ENCODE measurements at places on chromosomes 5 and 9.

GRCh38 chr5:145587308-145587672 lies 247.9 kb downstream of the PRELID2 start:
- DNase-seq = no peak

DNA sequence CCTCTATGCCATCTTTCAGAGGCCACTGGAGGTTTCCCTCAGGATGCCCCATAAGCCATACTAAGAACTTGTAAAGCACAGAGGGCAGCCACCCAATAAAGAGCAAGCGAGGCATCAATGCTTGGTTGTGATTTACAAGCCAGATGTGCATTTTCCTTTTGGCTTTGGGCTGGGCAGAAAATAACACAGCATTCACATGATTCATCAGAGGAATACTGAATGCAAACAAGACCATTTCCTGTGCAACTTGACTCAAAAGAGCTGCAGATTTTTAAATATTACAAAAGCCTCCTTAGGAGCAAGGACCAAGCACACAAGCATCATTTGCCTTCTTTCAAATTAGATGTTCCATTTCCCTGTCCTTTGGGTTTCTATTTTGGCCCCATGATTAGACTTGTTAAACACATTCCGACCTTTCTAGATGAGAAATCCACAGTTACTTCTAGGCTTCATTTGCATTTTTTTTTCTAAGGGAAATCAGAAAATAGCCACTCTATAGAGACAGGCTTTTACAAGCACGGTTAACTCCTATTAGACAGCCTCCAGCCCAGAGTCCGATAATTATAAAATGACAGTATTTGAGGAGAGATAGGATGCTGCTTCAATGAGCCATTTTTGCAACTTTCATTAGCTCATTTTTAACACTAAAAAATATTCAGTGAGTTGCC lies 207.8 kb downstream of the SEMA5A start:
- DNase-seq = no peak

DNA sequence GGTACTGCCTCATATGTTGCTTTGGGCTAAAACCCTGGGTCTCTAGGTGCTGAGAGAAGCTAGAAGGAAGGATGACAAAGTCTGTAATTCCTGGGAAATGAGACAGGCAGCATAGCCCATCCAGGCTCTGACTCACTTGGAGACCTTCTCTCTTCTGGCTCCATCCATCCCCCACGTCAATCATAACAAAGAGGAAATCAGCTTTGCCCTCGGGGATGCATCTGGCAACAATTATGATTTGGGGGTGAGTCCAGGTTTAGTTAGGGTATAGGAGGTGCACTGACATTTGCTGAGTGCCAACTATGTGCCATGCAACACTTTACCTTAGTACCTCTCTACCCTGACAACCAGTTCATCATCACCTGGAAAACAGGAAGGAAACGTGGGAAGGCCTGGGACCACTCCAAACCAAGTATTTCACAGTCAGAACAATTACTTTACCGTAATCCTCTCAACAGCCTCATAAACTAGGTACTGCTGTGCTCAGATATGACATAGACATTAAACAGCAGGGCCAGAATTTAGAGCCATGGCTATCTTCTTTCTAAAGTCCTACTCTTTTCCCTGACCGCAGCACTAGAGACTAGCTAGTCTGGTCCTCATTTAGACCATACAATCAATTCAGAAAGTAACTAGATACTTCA lies 39.1 kb upstream of the GZMA start:
- DNase-seq = no peak

DNA sequence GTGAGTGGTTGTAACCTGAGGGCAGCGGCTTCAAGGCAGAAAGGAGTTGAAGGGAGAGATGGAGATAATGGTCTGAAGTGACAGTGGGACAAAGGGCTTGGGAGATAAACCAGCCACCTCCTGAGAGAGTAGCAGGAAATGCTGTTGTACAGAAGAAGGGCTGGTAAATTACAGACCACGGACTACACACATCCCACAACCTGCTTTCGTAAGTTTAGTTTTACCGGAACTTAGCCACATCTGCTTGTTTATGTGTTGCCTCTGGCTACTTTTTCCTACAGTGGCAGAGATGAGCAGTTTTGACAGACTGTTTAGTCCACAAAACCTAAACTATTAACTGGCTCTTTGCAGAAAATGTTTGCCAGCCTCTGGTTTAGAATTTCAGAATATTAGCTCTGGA lies 269.5 kb downstream of the ARHGEF28 start:
- no peak for DNase-seq

DNA sequence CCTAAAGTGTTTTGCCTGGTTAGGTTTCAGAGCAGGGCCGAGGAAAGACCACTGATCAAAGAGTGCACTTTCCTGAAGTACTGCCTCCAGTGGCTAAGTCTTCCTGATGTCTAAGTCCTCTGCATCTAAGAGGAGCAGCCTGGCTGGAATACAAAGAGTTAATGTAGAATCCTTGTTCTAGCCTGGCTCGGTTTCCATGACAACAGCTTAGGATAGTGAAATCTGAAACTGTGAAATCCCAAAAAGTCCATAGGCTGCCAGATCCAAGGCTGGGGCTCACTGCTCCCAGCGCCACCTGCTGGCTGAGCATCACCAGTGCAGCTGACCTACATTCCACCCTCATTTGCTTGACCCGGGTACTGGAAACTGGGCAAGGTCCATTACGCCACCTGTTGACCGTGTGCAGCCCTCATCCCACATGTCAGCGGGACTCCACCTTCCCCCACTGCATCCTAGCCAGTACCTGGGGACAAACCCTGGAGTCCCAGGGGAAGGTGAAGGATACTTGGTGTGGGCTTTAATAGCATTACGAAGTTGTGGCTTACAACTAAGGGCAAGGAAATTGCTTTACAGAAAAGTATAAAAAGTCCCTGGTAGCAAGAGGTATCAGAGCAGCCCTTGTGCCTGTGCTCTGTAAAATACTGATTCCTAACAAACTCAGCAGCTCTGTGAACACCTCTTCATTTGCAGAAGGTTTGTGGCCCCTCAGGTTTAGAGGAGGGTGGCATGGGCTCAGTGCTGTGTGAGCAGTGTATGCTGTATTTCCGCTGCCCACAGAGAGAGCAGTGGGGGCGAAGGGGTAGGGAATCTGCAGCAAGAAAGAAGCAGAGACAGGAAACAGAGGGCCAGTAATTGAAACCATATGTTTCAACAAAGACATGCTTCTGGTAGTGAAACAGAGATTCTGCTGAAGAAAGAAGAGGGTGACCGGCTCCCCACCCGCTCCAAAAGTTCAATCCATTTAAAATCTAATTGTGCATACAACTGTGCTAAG lies 36.0 kb downstream of the PCDHGC5 start:
- DNase-seq = peak; percentile 89

GRCh38 chr9:72476617-72477437 lies 44.6 kb upstream of the TMC1 start:
- peak; percentile 52 for DNase-seq

DNA sequence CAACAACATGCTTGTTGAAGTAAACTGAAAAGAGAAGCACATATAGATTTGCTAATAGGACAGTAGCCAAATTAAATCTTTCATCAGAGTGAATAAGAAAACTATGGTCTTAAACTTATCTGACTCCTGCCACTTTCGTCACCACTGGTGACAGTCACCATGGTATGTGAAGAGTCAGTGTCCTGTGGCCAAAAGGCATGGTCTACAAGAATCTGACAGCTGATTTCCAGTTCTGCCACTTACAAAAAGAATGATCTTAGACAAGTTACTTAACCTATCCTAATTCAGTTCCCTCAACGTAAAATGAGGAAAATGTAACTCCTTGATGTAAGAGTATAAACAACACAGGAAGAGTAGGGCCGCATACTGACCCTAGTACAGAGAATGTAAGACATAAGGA lies 102.0 kb downstream of the LPAR1 start:
- DNase-seq = no peak

- DNase-seq = no peak
Observed at GRCh38 chr9:36222449-36222848, 31.7 kb downstream of the CLTA start.

GRCh38 chr5:9405196-9405754 lies 140.6 kb downstream of the SEMA5A start:
- no peak for DNase-seq

DNA sequence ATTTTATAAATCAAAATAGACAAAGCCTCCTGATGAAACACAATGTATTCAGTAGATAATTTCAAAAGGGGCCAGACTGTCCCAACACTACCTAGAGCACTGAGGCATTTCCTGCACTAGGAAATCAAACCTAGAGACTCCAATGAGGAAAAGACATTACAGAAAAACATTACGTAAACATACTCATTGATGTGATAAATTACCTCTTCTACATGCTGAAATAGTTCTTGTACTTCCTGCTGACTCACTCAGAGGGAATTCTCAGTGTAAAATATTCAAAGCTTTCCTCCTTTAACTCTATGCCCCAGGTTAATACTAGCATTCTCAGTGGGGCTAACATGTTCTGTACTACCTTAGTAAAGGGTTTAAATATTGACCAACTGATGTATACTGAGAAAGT lies 178.0 kb downstream of the ESM1 start:
- no peak for DNase-seq

DNA sequence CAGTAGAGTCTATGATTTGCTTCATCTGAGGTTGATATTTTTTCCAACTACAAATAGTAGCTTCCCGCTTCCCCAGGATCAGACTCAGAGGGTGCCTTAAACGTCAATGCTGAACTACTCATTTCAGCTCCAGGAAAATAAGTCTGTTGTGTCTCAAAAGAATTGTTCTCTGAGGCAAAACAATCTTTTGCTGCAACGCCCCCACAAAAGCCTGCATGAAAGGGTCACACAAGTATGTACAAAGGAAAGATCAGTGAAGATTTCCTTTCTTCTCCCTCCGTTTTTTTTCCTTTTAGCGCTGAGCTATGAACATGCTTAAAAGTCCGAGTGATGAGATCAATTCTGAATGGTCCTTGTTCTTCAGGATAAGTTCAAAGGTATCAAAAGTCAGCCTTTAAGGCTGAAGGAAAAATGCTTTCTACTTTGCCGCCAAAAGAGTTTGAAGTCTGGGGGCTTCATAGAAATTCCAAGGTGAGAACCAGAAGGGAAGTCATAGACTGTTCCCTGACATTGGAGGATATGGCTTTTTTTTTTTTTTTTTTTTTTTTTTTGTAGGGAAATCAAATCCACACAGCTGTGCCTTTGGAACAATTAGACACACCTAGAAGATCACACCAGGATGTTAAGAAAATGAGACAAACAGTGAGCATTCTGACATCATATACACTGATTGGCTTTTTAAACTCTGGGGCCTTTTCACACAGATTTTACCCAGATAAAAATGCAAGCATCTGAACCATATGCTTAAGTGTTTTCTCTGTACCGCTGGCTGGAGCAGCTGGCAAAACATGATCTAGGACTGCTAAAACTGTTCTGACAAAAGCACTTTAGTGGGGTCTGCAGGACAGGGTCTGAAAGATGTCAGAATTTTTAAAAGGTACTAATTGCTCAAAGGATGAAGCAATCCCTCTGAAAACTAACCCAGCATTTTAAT lies 329.3 kb downstream of the ENC1 start:
- DNase-seq = no peak

DNA sequence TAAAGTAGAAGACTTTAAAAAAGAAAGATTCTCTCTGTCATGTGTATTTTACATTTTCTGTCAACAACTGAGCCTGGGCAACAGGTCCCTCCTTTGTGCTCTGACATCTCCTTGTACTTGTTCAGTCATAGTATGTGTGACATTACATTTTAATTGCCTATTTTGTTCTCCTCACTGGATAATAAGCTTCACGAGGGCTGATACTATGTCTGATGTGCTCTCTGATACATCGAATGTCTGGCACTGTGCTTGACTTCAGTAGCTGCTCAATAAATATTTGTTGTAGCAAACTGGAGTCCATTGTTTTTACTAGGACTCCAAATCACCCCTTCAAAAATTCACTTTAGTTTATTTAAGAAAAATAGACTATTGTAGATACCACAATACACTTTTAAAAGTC lies 482.0 kb downstream of the RASEF start:
- no peak for DNase-seq

DNA sequence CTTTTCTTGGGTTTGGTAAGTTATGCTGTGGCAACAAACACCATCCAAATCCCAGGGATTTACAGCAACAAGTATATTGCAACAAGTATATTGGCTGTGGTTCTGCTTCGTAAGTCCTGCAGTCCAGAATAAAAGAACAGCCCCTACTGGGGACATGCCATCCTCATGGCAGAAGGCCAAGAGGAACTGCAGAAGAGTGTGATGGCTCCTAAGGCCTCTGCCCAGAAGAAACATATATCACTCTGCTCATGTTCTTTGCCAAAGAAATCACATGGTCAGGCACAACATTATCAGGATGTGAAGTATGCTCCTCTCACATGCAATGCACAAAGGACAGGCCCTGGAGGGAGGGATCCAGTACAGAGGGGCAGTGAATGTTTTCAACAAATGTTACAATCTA lies 159.6 kb upstream of the TAS2R1 start:
- no peak for DNase-seq

DNA sequence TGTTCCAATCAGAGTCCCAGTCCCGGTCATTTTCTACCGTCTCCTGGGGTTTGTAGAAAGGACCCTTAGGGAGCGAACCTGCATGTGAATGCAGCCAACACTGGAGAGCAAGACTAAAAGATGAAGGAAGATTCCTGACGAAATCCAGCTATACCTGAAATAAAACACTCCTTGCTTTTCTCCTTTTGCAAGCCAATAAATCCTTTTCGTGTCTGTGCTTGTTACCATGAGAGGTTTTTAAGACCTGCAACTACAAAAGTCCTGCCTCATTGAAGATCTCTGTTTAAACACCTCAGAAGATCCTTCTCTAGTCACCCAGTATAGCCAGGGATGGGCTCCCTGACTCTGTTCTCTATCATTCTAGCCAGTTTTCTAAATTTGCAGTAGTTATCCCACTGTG lies 10.0 kb upstream of the SLC34A1 start:
- no peak for DNase-seq

DNA sequence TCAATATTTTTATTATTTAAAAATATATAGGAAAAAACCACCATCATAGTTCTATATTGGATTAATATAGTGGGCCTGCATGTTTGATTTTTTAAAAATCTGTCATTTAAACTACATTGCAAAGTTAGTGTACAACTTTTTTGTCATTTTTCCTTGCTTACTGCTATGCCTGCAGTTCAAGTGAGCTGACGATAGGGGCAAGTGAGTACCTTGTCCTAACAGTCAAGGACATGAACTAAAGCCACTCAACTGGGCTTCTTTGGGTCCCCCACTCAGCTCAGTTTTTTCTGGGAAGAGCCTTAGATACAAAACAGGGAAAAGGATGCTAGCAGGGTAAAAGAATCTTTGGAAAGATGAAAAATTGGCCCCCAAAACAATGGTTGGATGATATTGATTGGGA lies 269.9 kb downstream of the MAN2A1 start:
- no peak for DNase-seq

DNA sequence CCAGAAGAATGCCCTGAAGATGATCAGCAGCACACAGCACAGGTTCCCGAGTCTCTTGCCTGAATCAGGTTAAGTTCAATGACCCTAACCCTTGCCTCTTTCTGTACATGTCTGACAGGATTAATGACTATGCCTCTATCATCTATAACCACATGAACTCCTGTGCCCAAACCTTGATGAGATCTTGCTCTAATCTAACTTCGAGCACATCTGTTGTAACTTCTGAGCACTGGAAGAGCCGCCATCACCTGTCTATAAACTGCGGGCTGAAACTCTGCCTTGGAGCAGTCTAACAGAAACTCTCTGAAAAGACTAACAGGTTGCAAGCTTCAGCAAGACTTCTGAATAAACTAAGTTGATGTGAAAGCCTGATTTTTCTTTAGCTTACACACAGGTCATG lies 44.5 kb downstream of the SERINC5 start:
- DNase-seq = no peak

All from non-pigmented ciliary epithelial cell (primary cell).